Neural progenitor cell (in vitro differentiated cells): ENCODE measurements at places on chromosomes 7 and 10. TPM values are rescaled to one million over a fixed set of nuclear protein-coding genes. Genes with fewer than 3 reads are reported as not detected.

DNA sequence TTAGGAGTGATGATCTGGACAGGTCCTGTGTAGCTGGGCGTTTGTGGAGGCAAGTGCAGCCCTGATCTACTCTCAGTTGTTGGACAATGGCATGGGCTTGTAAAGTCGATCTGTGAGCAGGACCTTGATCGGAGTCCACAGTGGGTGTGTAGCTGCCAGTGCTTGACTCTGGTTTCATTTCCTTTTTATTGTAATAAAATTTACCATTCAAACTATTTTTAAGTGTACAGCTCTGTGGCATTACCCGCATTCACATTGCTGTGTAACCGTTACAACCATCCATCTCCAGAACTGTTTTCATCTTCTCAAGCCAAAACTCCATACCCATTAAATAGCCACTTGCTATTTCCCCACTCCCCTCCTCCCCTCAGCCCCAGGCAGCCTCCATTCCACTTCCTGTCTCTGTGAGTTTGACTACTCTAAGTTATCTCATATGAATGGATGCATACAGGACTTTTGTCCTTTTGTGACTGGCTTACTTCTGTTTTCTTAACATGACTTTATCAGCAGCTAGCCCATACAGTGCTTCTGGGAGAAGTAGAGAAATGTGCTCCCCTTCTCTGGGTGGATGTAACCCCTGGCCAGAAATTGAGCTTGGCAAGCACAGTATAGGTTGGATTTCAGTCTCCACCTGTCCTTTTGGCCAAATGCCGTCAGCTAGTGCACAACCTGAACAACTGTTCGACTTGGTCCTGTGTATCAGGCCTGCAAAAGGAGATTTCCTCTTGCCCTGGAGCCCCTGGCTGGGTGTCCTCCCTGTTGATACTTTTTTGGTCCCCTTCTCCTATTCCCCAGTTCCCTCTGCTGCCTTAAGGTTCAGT, 180.0 kb downstream of the LRMDA start:
- no peak for DNase-seq

GRCh38 chr7:117012696-117013095, 59.4 kb downstream of the ST7 start:
- peak; percentile 42 for DNase-seq

- DNase-seq = no peak
Observed at GRCh38 chr7:68865351-68866199, 732.7 kb upstream of the AUTS2 start.

GRCh38 chr10:125159932-125160855, at the start of gene CTBP2:
CTBP2 (minus strand) TSS chr10:125160563.
- peak; percentile 85 for DNase-seq

Gene LFNG
- 58.0 and 177 TPM in 2 replicates for total RNA-seq

DNA sequence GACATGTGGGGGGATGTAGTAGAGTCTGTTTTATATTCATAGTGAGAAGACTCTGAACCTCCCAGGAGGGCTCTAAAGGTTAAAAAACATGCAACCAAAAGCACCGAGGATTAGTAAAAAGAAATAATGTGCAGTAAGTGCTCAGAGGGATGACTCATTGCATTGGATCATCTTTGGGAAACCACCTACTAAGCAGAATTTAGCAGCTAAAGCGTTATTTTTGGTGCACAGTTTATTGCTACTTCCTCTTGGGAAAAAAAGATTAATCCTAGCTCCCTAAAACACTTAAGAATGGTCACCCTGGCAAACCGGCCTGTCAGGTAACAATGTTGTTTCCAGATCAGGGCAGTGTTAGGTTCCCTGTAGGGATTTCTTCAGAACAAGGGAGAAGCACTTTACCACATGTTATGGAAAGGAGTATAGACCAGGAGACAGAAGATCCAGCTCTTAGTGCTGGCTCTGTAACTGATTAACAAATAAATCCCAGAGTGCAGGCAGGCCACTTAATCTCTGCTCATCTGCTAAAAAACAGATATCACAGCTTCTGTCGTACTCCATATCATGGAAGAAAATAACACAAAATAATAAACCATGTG, 44.8 kb upstream of the FAM133B start:
- DNase-seq = no peak

- no peak for DNase-seq
Observed at GRCh38 chr10:5619362-5620211, 46.8 kb downstream of the ASB13 start.

Gene TAS2R4
- 2.2 and 2.8 TPM in 2 replicates for total RNA-seq

DNA sequence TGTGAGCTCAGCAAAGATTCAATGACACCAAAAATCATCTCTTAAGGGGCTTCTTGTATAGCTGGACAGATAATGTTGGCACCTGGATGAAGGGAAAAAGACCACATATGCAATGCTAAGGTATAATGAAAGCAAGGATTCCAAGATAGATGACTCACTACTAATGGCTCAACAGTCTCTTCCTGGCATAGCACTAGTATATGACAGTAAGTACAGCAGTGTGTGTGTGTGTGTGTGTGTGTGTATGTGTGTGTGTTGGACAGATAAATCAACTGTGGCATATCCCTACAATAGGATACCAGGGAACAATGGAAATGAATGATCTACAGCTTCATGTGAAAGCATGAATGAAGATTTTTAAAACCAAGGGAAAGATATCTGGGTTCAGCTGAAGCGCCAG, 257.1 kb downstream of the SFMBT2 start:
- DNase-seq = no peak

GRCh38 chr10:119910689-119911088, 18.2 kb downstream of the SEC23IP start:
- DNase-seq = no peak

DNA sequence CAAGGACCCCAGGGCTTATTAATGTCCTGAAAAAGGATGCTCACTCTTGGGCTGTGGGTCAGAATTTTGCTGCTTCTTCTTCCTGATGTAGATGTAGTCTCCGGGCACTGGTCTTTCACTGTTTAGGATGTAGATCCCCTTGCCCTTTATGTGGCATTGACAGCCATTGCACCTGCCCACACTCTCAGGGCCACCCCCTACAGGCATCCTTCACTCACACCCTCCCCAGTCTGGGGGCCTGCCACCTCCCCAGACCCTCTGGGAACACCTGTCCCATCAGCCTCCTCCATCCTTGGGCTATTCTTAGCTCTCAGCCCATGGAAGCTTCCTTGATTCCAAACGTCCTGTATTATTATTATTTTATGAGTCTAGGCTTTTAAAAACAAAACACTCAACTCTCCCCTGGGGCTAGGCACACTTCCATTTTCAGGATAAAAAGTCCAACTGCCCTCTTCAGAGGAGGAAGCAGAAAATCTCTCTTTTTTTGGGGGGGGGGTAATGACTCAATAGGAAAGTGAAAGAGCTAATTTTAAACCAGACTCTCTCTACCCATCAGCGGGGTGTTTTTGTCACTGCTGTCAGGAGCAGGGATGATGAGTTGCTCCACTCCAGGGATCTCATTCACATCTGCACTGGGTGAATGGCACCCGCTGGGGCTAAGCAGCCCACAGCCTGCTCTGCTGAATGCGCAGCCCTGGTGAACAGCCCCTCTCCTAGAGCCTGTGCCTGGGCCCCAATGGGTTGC, 11.5 kb upstream of the KLRG2 start:
- peak; percentile 41 for DNase-seq

GRCh38 chr10:112649822-112650152, 202.8 kb downstream of the VTI1A start:
- DNase-seq = no peak

DNA sequence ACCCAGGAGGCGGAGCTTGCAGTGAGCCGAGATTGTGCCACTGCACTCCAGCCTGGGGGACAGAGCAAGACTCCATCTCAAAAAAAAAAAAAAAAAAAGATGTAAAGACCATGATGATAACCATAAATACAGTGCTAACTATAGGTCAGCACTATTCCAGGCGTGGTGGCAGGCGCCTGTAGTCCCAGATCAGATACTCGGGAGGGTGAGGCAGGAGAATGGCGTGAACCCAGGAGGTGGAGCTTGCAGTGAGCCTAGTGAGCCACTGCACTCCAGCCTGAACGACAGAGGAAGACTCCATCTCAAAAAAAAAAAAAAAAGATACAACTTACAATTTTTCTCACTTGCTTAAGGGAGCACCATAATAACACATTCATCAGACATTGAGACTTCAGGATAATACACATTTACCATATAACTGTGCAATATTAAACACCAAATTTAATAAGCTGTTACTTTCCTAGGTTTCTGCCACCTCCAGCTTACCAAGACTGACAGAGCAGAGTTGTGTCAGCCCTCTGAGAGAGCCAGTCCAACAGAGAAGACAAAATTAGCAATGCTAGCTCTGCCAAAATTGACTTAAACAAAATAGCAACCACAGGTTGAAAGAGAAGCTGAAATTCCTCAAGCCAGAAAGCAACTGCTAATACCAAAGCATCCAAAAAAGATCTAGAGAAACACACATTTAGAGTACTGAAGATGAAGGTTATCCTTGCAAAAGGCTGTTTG, 8.2 kb downstream of the DNA2 start:
- no peak for DNase-seq

Gene ACSL5
- total RNA-seq = not detected in 2 replicates

GRCh38 chr10:78166261-78166660, 132.6 kb downstream of the RPS24 start:
- no peak for DNase-seq

DNA sequence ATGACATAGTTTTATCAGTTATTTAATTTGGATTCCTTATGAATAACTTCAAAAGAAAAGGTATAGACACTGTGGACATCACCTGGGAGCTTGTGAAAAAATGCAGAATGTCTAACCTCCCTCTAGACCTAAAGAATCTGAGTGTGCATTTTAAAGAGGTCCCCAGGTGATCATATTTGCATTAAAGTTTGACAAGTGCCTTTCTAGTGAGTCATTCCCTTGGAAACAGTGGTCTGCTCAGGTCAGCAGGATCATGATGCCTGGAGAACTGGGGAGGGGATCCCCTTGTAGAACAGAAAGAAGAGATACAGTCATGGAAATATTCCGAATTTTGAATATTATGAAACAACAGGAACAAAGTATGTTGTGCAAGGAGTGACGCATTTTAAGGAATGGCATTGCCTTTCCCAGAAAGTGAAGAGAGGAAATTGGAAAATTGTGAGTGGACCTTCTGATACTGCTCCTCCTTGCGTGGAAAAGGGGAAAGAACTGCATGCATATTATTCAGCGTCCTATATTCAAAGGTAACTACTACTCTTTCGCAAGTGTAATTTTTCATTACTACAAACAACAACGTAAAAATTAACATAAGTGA, 4.6 kb downstream of the STEAP2 start:
- no peak for DNase-seq

- DNase-seq = no peak
Observed at GRCh38 chr7:2353113-2353935, 1.3 kb upstream of the EIF3B start.

DNA sequence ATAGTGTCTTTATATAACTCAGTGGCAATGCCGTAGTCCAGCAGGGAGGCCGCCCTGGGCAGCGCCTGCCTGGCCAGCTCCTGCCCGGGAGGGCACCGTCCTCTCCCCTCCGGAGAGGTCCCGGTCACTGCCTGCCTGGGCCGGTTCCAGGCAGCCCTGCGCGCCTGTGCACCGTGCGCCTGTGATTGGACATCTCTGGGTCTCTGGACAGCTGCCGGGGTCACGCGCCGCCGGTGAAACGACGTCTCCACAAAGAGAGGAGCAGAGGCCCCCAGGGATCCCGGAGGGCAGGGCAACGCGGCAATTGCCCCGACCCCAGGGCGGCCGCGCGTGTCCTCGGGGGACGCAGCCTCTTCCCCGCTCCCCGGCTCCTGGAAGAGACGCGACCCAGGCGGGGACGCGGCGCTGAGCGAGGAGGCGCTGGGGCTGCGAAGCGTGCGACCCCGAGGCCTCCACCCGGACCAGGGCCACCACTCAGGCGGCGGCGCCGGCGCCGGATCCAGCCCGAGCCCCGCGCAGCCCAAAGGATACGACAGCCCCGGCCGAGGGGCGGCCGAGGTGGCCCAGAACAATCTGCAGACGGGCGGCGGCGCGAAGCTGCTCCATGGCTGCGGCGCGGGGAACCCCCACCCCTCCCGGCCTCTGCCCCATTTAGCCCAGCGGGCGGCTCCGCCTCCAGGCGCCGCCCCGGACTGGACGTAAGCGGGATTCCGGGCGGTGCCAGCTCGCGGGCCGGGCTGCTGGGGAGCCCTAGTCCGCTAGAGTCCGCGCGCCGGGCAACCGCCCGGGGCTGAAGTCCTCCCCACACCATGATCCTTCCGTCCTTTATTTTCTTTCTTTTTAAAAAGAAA, at the start of gene PHYH:
TSS of gene PHYH (minus strand) at position 628 of the 851 bp plus-strand sequence. CDS start at position 606, 22 bp downstream.
- DNase-seq = peak; percentile 89

GRCh38 chr10:86204421-86205305, 161.9 kb downstream of the GRID1 start:
- DNase-seq = no peak

DNA sequence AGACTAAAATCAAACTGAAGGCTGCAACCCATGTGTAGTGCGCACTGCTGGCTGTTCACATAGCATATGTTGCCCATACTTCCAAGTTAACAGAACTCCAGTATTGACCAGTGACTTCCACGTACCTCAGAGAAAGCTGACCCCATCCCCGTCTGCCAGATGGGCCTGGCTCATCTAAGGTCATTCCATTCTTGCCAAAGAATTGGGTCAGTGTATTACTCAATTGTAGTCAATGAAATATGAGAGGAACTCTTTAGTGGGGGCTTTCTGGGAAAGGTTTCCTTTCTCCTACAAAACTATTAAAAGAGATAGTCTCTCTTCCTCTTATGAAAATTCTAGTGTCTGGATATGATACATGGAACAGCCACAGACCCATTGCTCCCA, 238.6 kb downstream of the COBL start:
- no peak for DNase-seq

GRCh38 chr7:96349572-96349971, 27.7 kb upstream of the SLC25A13 start:
- no peak for DNase-seq

GRCh38 chr7:20227291-20227795, 10.2 kb upstream of the MACC1 start:
- no peak for DNase-seq

Gene SPDYE9
- total RNA-seq = not detected in 2 replicates

- DNase-seq = no peak
Observed at GRCh38 chr10:58724781-58725180, 212.1 kb downstream of the BICC1 start.

Gene TMEM225B
- total RNA-seq = 0.53 TPM in 1 of 2 replicates, not detected in the other

DNA sequence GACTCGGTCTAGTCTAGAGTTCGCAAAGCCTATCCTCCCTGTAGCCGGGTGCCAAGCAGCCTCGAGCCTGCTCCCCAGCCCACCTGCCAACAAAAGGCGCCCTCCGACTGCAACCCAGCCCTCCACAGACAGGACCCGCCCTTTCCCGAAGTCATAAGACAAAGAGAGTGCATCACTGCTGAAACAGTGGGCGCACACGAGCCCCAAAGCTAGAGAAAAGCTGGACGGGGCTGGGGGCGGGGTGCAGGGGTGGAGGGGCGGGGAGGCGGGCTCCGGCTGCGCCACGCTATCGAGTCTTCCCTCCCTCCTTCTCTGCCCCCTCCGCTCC, 622 bp upstream of the COL1A2 start:
- no peak for DNase-seq

- DNase-seq = no peak
Observed at GRCh38 chr10:114335614-114336013, 68.7 kb downstream of the AFAP1L2 start.

- no peak for DNase-seq
Observed at GRCh38 chr7:44703921-44704320, 44.7 kb upstream of the ZMIZ2 start.
